Retinal pigment epithelial cell (primary cell): ENCODE measurements at places on chromosomes 6 and 20.

GRCh38 chr20:49851991-49852390 is 39.4 kb downstream of the SLC9A8 start:
- no peak for DNase-seq

DNA sequence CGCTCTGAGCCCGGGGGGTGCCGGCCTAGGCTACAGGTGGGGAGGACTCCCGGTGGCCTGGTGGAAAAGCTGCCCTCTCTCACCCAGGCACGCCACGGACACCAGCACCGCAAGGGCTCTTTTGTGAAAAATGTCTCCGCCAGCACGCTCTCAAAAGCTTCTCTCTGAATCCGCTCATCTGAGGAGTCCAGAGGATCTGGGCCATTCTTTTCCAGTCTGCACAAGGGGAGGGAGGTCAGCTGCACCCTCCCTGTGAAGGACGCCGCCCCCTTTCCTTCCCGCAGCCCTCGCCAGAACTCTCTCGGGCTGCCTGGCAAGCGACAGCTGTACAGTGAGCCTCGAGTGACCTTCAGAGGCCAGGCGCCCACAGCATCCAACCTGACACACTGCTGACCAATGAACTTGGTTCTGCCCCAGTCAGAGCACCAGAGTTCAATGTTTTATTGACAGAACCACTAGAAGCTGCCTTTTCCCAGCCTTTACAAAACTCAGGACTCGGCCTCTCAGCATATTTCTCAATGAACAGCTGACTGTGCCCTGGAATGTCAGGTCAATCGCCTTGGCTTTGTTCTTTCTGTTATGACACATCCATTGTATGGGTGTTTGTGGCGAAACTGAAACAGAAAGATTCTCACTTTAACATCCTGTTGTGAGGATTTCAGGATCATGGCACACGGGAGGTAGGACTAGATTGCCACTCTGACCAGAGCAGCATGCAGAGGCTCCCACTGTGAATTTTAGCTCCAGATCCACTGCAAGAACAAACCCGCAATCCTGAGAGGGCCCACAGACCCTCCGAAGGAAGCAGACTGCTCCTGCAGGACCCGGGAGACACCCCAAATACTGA is 26.7 kb downstream of the SERPINB9 start:
- peak; percentile 96 for DNase-seq

DNA sequence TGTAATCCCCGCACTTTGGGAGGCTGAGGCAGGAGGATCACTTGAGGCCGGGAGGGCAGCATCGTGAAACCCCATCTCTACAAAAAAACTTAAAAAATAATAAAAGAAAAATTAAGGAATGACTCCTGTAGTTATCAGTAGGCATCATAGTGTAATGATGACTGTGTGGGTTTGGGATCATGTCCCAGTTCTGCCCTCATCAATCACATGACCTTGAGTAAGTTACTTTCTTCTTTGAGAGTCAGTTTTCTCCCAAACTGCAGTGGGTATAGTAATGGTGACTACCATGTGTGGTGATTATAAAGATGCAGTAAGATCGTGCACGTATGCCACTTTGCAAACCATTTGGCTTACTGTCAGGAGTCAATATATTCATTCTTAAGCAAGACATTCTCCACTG is 89.2 kb downstream of the TXNDC5 start:
- DNase-seq: no peak

GRCh38 chr20:58898629-58899408 is 46.3 kb downstream of the GNAS start:
- DNase-seq: no peak

DNA sequence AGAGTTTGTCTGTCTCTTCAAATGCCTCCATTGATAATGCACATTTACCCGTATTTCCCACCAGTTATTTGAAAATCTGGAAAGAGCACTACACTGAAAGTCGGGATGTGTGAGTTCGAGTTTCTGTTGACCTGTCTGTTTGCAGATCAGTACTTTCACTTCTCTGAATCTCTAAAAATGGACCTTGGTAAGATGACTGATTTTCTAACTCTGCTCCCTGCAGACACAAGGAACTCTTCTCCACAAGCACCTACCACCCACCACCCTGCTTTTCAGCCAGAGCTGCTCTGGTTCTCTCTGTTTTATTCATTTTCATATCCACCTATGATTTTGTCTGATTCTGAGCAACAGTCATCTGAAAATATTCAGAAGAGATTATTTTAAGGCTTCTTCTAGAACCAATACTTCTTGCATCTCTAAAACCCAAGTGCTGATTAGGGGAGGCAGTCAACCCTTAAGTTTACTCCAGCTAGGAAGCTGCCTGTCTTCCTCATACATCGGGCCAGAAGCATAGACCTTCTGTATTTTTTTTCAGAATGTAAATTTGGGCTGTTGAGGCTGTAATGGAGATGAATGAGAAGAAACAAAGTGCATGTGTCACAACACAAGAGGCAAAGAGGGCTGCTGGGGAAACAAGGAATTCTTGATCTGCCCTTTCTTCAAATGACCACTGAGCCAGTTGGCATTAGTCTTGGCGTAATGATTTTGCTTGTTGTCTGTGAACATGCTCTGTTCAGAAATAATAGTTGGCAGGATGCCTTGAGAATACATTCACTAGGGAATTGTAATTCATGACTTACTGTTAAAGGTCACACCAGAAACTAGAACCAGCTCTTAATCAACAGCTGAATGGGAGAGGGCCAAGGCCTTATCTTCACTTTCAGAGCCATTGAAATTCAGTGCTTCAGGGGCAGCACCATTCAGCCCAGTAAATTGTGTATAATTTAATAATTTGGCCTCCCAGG is 85.4 kb upstream of the MYLIP start:
- peak; percentile 24 for DNase-seq

GRCh38 chr6:95882371-95882770 is 133.4 kb upstream of the FUT9 start:
- no peak for DNase-seq

GRCh38 chr20:10079964-10080363 is 45.2 kb downstream of the ANKEF1 start:
- DNase-seq: peak; percentile 63

GRCh38 chr20:57714409-57715267 is 4.8 kb upstream of the PMEPA1 start:
- DNase-seq: no peak

- DNase-seq: no peak
Measured at GRCh38 chr6:139699335-139699734, 324.9 kb upstream of the CITED2 start.

GRCh38 chr20:62210496-62210855 is 9.6 kb downstream of the HRH3 start:
- no peak for DNase-seq

DNA sequence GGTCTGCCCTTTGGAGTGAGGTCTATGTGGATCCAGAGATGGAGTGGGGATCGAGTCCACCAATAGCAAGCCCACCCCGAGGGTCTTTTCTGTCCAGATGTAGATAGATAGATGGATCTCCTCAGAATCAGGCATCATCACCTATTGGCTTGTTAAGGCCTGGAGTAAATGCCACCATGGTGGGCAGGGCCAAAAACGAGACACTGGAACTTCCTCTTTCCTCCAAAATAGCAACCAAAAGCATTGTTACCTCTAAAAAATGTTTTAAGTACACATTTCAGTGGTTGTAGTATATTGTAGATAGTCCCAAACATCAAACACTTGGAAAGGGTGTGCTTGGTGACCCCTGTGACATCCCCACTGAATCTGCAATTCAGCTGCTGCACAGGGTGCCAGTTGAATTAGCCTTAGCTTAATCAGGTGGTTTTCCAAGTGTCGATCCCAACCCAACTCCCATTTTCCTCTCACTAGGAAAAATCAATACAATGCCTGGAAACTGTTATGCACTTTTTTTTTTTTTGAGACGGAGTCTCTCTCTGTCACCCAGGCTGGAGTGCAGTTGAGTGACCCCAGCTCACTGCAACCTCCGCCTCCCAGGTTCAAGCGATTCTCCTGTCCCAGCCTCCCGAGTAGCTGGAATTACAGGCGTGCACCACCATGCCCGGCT is 35.0 kb upstream of the NELFCD start:
- DNase-seq: no peak

DNA sequence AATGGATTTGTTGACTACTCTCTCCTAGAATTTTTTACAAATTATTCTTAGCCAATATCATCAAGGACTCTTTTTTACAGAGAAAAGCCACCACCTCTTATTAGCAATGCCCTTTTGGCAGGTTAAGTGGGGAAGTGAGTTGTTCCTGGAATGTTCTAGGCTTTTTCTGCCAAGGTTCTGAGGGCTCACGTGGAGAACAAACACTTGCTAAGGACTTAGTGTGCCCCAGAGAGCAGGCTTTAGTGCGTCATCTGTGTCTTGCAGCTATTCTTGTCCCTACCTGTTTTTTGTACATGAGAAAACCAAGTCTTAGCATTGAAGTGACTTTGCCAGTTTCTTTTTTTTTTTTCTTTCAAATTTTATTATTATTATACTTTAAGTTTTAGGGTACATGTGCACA is 33.5 kb downstream of the CFAP61 start:
- no peak for DNase-seq

GRCh38 chr20:57716901-57717300 is 7.1 kb upstream of the PMEPA1 start:
- no peak for DNase-seq

GRCh38 chr6:70538376-70538775 is 28.4 kb upstream of the SDHAF4 start:
- DNase-seq: no peak

DNA sequence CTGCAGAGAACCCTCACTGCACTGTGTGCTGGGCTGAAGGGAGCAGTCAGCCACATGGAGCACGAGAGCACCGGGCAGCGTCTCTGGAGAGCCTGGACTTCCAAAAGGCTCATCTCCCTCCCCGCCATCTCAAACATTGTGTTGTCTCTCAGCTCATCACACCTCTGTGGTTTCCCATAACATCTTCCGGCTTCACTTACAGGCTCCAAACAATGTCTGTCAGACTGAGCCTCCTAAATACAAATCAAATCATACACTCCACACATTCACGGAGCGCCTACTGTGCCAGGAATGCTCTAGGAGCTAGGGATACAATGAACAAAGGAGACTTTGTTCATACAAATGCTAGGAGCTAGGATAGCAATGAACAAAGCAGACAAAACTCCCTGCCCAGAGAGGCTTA is 398.0 kb downstream of the RNGTT start:
- no peak for DNase-seq

GRCh38 chr20:15256676-15257568 is 919.5 kb upstream of the FLRT3 start:
- DNase-seq: no peak

DNA sequence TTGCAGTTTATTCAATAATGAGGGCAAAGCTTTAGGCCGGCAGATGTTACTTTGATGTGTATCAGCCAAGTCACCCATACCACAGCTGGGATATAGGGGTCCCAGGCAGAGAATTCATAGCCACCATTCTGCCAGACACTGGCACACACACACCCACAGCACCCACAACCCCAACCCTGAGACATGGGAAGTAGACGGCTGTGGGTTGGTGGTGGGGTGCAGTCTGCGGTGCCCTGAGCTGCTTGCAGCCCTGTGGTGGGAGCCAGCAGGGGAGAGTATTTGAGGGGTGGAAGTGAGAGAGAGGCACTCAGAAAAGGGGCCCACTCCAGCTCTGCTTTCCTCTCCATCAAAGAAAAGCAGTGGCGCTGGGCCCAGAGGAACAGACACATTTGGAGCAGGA is 125.3 kb downstream of the FOXO3 start:
- DNase-seq: no peak

- no peak for DNase-seq
Measured at GRCh38 chr20:4809707-4810106, 88.0 kb downstream of the PRND start.

- peak; percentile 84 for DNase-seq
Measured at GRCh38 chr20:35837577-35838195, 65.9 kb downstream of the PHF20 start.

- no peak for DNase-seq
Measured at GRCh38 chr6:11628562-11628961, 91.0 kb downstream of the TMEM170B start.

DNA sequence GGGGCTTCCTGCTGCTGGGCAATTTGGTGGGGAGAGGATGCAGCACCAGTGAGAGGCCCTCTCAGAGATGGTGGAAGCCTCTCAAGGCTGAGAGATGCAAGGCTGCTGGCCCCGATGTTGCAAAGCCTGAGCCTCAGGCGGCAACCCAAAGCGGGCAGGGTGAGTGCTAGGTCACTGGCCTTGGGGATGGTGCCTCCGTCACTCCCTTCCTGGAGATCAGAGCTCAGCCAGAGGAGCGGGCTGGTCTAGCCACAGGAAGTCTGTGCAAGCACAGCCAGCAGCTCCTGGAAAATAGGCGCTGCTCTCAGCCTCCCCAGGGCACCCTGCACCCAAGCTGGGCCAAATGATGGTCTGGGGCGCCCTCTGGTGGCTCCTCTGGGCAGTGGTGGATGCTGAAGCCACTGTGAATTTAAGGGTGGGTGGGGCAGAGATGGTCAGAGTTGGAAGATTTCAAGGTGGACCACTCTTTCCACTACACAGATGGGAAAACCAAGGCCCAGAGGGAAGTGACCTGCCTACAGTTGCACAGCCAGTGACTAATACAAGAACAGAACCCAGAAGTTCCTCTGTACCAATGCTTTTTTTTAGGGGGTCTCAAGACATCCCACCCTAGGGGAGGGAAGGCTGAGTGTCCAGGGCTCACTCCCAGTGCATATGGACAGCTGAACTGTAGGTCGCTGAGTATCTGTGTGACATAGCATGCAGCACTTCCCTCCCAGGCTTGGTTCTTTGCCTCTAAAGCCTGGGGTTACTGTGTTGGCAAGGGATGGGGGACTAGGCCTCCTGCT is 20.8 kb downstream of the C20orf203 start:
- peak; percentile 12 for DNase-seq
